ENCODE measurements at places on chromosomes 3 and 15.
A peak's percentile ranks its signal among the peaks of the same experiment; 100 is the strongest.

DNA sequence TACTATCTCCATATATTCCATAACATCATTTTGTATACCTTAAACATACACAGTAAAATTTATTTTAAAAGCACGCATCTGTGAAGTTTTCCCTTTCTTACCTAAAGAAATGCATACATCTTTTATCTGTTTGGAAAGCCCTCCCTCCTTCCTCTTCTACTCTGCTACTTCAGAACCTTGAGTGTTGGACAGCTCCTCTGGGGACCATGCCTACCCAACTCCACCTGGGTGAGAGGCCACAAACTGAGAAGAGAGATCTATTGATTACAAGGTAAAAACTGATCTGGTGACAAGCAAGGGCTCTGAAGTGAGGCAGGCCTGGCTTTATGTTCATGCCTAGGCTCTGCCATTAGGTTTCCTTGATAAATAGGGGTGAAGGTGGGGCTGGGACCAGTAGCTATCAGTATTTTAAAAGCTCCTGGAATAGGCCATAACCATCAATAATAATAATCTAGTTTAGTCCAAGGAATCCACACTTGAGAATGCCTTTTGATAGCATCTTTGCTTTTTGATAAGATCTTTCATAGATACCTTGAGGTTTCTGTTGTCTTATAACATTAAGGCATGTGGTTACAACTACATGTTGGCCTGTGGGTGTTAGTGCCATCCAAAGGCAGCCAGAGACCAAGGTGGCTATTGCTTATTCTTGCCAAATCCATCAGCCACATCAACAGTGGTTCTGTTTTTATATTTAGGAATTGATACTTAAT, 148.8 kb downstream of the KCNMB2 start:
- no peak for DNase-seq

DNA sequence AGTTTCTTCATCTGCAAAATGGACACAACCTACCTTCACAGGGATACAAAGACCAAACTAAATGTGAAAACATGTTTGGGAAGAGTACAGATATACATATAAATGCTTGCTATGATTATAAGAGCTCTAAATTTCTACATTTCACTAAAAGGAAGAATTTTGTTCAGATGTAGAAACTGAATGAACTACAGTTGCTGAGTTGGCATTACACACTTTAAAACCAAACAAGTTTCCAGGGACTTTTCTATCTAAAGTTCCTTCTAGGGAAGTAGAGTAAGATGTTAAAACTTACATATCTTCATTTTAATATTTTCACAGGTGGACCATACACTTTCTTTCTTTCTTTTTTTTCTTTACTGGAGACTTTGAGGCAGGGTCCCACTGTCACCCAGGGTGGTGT, 4.6 kb downstream of the AAGAB start:
- DNase-seq: no peak

DNA sequence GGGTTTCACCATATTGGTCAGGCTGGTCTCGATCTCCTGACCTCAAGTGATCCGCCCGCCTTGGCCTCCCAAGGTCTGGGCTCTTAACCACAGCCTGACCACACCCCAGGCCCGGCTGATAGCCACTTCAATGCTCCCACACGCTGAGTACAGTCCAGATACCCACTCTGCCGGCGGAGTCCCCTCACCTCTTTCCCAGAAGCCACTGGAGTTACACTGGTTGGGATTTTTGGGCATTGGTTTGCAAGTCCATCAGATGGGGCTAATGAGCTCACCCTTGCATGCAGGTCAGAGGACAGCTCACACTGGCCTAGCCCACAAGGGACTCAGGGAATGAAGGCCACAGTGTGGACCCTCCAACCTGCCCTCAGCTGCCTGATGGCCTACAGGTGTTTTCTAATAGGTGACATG, 60.1 kb downstream of the IQSEC1 start:
- DNase-seq: no peak

GRCh38 chr3:139202226-139202958, 141.4 kb upstream of the MRPS22 start:
- no peak for DNase-seq

DNA sequence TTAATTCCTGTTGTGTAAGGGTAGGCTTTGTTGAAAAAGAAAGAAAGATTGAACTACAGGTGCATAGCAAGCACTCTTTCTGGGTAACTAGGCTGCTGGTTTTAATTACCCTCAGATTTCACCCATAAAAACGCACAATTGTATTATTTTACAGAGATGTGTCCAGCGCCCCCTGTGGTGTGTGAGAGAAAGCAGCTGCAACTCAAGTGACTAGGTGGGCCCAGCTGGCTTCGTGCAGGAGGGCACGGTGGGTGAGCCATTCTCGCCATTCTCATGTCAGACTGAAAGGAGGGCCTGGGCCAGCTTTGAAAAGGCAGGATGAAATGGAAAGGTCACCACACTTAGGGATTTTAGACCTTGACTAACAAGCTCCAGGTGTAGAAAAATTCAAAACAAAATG, 122.6 kb downstream of the LRIG1 start:
- peak; percentile 29 for DNase-seq

Measured in activated T-cell treated with anti-CD3 and anti-CD28 coated beads for 1 hour (primary cell).